ENCODE measurements at places on chromosomes 4 and X.

GRCh38 chr4:52126966-52127365, 75.9 kb downstream of the SPATA18 start:
- no peak for DNase-seq

DNA sequence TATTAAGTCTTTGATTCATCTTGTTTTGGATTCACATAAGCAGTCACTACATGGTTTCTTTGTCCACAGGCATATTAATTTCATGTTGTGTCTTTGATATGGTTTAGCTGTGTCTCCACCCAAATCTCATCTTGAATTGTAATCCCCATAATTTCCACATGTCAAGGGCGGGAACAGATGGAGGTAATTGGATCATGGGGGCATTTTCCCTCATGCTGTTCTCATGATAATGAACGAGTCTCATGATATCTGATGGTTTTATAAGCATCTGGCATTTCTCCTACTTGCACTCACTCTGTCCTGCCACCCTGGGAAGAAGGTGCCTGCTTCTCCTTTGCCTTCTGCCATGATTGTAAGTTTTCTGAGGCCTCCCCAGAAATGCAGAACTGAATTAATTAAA, 1811.2 kb upstream of the PCDH10 start:
- DNase-seq, result no peak

DNA sequence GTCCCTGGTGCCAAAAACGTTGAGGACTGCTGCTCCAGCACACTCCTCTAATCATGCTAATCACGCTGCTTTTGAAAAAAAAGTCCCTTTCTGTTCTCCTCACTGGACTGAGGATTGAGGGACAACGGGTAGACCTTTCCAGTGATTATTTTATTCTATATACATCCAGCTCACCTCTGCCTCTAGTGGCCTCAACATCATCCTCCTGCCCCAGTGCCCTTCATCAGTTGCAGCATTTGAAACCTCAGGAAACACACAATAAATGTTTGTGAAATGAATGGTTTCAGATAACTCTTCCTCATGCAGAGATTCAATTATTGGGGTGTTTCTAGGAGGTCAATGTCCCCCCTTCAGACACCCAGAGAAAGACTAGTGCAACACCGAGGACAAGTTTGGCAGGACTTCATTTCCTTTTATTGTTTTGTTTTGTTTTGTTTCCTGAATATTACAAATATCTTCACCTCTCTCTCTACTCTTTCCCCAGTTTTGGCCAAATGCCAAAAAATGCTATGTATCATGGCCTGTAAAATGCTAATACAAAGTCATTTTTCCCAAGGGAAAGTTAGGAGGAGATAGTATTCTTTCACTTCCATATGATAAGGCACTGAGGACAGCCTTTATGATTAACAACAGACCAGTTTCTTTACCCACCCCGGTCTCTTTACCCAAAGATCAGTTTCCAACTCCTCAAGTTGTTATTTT, 460.1 kb upstream of the SLIT2 start:
- DNase-seq, result no peak

DNA sequence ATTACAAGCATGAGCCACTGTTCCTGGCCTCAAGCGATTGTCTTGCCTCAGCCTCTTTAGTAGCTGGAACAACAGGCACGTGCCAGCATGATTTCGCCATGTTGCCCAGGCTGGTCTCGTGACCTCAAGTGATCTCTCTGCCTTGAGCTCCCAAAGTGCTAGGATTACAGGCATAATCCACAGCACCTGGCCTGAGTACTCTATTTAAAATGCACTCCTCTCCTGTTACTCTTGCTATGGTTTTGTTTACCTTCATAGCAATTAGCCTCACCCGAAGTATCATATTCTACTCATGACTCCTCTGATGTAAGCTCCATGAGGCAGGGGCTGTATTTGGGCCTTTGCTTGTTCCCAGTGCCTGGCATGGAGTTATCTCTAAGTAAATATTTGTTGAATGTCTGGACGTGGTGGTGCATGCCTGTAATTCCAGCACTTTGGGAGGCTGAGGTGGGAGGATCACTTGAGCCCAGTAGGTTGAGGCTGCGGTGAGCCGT, 92.5 kb upstream of the SLC34A2 start:
- no peak for DNase-seq

DNA sequence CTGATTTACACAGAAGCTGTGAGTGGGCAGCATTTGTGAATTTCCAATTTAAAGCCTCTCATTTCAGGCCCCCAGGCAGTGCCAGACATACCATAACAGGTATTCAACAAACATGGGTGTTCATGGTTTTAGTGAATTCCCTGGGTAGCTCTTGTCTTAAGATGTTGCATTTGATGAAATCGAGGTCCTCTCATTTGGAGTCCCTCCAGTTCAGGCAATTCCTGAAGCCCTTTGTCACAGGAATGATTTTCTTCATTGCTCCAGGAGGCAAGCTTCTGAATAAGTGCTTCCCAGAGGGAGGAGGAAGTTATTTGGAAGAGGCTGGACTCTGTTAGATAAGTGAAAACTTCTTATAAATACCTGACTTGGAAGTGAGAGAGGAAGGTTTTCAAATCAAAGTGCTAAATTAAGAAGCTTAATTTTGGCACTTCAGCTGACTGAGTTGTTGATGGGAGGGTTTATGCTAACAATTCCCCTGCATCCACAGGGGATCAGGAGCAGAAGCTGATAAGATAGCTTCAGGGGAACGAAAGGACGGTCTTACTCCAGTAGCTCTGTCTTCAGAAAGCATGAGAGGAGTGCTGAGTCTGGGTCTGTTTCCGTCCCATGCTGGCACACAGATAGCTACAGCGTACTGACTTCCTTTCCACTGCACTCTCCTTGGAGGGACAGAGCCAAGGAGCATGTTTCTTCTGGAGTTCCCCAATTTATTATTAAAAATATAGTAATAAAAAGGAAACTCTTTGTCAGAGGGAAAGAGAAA, 543.1 kb downstream of the GBA3 start:
- no peak for DNase-seq

DNA sequence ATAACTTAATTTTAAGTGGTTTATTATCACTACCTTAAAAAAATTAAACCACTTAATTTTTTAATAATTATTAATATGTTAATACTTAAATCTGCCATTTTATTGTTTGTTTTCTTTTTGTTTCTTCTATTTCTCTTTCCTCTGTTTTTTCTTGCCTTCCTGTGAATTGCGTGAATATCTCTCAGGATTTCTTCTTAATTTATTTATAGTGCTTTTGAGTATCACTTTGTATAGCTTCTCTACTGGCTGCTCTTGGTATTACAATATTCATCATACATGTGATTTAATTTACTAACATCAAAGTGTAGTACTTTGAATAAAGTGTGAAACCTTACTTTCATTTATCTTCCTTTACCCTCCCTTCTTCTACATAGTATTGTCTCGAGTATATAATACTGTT, 349.5 kb upstream of the CPXCR1 start:
- DNase-seq, result no peak

DNA sequence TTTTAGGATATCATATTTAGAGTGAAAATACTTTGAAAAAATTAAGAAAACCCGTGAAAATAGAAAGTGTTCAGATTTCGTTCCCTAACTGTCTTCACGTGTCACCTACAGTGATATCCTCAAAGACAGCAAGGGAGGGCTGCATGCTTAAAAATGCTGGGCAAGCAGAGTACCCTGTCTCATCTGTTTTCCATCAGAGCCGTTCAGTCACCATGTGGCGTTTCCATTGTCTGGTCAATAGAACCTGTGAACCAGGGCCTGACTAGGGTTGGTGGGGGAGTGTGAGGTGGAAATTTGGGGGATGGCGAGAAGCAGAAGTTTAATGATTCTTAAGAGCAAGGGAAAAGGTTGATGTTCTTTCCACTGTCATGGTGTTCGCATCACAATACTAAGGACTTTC, 173.9 kb downstream of the BMPR1B start:
- DNase-seq, result no peak

DNA sequence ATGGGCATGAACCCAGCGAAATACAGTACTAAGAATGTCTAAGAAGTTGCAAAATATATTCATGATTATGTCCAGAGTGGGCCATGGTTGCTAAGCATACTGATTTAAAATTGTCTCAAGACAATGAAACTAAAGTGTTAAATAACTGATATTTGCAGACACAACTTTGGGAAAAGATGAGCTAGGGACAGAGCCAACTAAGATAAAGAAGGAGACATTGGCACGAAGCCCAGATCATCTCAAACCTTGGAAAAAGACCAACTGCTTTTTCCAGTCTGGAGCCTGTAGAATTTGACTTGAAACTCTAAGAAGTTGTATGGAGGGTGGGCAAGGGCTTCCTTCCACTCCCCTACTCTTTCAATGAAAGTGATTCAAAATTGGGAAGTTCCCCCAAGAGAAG, 108.5 kb upstream of the GLRA2 start:
- DNase-seq, result no peak

Data from SJSA1 (cell line).